ENCODE measurements at places on chromosomes 5 and 9. TPM values are rescaled to one million over a fixed set of nuclear protein-coding genes. Genes with fewer than 3 reads are reported as not detected.

TIMD4 gene
- 0.14 TPM for polyA plus RNA-seq

CAMK4 gene
- 0.28 TPM for polyA plus RNA-seq

PTRH1 gene
- polyA plus RNA-seq: 19.5 TPM

NUTM2F gene
- polyA plus RNA-seq: not detected

PCDHB15 gene
- not detected for polyA plus RNA-seq
